ENCODE measurements at places on chromosomes 6 and 20.

GRCh38 chr20:32674362-32674789, 635 bp upstream of the C20orf203 start:
- peak; percentile 41 for DNase-seq

DNA sequence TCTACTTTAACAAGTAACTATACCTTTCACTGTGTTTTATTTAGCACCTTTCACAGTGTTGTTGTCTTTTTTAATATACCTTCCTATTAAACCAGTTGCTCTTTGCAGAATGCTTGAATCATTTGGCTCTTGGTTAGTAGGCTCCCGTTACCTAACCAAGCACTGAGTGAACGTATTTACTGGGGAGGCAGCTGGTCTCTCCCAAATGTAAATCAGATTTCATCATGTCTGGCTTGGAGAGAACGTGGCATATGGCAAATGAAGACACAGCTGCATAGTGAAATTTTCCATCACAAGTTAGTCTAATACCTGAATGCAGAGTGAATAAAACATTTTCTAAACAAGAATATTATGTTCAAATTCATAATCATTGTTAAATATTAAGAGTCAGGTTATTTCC, 12.4 kb downstream of the HTR1E start:
- DNase-seq, result no peak

DNA sequence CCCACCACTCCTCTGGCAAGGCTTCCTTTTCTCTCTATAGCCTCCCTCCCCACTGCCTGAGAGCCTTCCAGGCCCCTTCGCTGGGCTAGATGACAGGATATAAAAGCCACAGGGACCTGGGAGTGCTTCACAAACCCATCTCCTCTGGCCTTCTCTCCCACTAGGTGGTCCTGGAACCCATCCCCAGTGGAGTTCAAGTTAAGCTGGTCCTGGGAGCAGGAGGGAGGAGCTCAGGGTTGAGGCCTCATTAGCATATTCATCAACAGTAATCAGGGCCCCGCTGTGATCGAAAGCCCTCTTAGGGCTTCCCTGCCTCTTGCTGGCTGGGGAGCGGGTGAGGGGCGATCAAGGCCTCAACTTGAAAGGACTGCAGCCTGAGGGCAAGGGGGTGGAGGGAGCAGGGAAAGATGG, 9.1 kb downstream of the EBF4 start:
- no peak for DNase-seq

GRCh38 chr20:31516651-31517050, 2.4 kb downstream of the HM13 start:
- no peak for DNase-seq

- DNase-seq, result no peak
Observed at GRCh38 chr6:35086636-35087360, 54.3 kb downstream of the TCP11 start.

DNA sequence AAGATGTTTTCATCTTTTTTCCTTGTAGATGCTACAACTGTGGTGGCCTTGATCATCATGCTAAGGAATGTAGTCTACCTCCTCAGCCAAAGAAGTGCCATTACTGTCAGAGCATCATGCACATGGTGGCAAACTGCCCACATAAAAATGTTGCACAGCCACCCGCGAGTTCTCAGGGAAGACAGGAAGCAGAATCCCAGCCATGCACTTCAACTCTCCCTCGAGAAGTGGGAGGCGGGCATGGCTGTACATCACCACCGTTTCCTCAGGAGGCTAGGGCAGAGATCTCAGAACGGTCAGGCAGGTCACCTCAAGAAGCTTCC, 101.5 kb downstream of the POPDC3 start:
- no peak for DNase-seq

DNA sequence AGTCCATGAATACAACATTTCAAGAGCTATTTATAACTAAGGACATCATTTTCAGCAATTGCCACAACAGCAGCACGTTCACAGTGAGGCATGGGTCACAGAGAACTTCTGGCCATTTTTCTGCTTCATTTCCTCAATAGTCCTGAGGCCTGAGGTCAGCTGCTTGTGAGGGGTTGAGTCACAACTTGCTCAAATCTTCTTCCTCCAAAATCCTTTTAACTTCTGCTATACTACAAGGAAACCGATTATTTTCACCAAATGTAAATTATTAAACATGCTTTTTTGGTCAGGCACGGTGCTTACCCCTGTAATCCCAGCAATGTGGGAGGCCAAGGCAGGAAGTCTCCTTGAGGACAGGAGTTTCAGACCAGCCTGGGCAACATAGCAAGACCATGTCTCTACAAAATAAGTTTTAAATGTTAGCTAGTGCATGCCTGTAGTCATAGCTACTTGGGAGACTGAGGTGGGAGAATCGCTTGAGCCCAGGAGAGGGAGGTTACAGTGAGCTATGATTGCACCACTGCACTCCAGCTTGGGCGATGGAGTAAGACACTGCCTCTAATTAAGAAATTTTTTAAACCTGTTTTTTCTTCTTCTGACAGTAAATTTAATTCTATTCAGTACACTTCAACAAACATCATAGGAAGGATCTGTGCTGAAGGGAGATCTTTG, 11.1 kb upstream of the SLC16A10 start:
- no peak for DNase-seq

GRCh38 chr6:167393731-167394130, 68.8 kb downstream of the TTLL2 start:
- DNase-seq, result no peak

DNA sequence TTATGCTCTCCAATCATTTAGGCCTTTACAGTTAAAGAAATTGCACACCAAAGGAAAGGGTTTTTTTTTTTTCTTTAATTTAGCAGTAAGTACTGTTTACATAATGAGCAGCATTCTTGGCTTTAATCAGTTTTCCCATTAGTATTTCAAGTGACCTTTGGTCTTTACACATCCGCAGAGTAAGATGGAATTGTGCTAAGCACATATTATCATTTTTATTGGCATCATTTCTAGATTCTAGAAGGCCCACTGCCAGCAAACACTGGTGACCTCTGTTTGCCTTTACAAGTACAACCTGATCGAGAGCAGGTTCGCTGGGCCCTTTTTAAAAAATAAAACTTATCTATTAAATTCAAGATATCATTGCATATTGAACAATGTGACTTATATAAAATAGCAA, 104.3 kb downstream of the ADGRG6 start:
- DNase-seq, result no peak

Measured in stimulated activated CD4-positive, alpha-beta T cell treated with anti-CD3 and anti-CD28 coated beads, Interleukin-1b, Interleukin-23, amount 100 ng/mL, for 1 hour (primary cell).